ENCODE measurements at places on chromosomes 11 and 22.
A peak's percentile ranks its signal among the peaks of the same experiment; 100 is the strongest.

GRCh38 chr11:130180491-130180890 is 20.9 kb downstream of the ST14 start:
- DNase-seq, result peak; percentile 42

GRCh38 chr11:77244277-77245027 is 57.0 kb downstream of the GDPD4 start:
- no peak for DNase-seq

- DNase-seq, result no peak
Observed at GRCh38 chr22:31935961-31936635, 8.2 kb upstream of the YWHAH start.

- DNase-seq, result no peak
Observed at GRCh38 chr11:416051-416756, 1.4 kb upstream of the SIGIRR start.

DNA sequence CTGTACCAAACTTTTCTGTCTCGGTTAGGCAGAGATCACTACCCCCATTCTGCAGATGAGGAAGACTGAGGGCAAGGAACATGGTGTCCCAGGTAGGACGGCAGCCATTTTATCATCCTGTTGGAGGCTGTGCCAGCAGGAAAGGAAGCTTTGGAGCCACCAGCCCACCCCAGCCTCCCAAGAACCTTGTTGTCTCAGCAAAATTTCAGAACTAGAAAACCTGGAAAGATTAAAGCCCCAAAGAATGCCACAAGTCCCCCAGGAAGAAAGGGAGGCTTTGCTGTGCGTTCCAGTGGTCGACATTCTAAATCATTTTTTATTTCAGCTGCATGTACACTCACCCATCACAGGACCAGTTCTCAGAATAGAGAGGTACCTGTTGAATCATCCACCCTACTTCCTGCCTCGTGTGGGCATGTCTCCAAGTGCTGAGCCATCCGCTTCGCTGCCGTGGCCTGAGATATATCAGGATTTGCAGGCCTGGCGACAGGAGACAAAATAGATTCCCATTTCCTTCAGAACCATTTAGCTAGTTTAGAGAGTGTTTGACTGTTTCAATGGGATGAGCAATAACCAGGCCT is 13.0 kb upstream of the EIF3D start:
- DNase-seq, result peak; percentile 27

- peak; percentile 68 for DNase-seq
Observed at GRCh38 chr11:128172046-128172878, 415.1 kb downstream of the ETS1 start.

DNA sequence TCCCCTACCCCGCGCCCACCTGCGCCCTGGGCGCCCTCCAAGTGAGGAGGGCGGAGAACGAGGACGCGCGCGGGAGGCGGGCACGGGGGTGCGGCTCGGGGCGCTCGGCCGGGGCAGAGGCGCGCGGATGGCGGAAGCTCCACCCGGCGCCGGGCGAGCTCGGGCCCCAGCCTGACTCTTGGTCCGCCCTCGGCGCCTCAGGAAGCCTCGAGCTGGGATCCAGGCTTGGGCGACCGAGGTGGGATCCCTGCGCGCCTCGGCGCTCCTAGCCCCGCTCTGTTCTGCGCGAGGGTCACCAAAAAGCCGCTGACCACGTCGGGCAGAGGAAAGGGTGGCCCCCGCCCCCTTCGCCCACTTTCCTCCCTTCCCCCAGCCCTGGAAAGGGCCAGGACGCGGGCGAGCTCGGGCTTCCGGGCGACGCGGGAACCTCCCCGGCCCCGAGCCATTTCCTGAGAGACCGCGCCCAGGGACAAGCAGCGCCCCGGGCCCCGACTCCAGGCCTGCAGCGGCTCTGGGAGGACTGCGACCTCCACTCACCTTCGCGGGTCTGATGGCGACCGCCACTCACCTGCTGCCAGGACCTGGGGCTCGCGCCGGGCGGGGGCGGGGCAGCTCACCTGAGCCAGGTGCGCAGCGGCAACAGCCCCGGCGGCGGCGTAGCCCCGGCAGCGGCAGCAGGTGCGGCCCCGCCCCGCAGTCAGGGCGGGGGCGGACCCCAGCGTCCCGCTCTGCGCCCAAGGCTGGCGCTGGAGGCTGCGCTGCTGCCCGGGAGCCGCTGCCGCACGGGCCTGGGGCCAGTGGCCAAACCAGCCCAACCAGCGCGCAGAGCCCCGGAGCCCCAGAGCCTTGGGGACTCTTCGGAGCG is 2.2 kb upstream of the SIGIRR start:
- DNase-seq, result peak; percentile 8

GRCh38 chr11:65206441-65206841 is 24.7 kb downstream of the CAPN1 start:
- DNase-seq, result no peak

- no peak for DNase-seq
Observed at GRCh38 chr11:16018931-16019330, 337.4 kb downstream of the SOX6 start.

DNA sequence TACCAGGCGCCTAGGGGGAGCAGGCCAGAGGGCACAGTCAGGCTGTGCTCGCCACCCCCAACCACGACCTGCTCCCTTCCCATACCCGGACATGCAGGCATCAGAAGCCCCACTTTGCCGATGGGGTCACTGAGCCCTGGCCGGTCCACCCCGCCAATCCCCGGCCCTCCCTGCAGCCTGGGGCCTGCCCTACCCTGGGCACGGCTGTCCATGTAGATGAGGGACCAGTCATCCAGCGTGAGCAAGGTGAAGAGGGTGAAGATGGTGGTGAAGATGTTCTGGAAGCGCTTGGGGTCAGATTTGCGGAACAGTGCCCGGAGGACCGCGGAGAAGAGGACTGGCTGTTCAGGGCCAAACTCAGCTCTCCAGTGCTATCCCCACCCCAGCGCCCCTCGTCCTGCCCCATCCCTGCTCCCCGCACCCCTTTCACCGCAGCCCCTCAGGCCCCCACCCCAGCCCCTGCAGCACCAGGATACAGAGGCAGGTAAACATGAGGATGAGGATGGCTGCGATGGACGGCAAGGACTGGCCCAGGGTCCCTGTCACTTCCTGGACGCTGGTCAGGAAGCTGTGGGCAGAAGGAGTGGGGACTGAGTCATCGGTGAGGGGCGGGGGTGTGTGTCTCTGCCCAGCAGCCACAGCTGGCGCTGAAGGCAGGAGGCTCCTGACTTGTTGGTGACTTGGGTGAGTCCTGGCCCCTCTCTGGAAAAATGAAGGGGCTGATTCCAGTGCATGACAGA is 5.5 kb downstream of the CATSPER1 start:
- DNase-seq, result no peak

DNA sequence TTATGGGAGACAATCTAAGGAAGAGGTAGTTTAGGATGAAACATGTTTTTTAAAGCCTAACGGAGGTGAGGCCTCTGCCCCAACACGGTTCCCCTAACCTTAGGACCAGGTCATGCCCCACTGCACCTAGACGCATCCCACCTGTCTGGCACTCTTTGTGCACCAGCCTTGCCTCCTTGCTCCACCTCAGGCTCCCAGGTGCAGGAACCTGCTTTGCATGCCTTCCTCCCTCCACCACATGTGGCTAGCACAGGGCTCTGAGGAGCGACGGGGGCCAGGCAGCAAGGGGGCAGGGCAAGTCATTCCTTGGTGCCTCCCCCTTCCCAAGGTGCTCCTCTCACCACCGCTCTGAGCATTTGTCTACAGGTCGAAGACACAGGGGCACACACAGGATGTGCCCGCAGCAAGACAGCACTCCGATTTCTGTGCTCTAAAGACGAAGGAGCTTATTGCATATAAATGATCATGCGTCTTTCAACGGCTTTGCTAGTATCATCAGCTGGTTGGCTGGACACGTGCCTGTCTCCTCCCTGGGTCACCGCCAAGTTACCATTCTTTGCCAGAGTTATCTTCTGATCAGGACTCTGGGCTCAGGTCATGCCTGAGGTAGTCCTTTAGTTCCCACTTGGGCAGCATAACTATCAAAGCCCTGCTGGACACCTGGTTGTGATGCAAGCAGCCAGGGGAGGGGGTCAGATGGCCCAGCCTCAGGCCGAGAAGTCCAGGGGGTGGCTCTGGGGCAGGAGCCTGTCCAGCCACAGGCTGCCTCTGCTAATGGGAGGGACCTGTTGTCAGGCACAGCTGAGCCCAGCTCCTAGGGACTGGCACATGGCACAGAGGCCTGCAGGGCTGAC is 172.0 kb upstream of the NTM start:
- DNase-seq, result no peak

GRCh38 chr22:32951076-32951806 is 106.9 kb downstream of the SYN3 start:
- DNase-seq, result no peak

- no peak for DNase-seq
Observed at GRCh38 chr22:46087816-46088277, 62.5 kb upstream of the PPARA start.

DNA sequence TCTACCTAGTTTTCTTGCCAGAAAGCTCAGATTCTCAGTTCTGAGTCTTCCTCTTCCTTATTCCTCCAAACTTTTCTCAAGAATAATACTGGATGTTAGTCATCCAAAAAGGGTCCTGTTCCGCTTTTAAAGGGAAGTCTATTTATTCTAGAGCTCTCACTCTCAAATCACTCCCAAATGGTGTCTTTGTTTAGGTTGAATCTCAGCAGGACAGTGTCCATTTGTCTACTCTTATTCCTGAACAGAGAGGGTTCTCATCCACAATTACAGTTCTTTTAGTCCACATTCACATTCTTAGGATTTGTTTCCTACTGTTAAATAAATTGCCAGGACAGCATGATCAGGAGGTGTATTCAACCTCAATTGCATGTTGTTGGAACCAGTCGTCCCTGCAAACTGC is 61.3 kb downstream of the MUC15 start:
- DNase-seq, result no peak

DNA sequence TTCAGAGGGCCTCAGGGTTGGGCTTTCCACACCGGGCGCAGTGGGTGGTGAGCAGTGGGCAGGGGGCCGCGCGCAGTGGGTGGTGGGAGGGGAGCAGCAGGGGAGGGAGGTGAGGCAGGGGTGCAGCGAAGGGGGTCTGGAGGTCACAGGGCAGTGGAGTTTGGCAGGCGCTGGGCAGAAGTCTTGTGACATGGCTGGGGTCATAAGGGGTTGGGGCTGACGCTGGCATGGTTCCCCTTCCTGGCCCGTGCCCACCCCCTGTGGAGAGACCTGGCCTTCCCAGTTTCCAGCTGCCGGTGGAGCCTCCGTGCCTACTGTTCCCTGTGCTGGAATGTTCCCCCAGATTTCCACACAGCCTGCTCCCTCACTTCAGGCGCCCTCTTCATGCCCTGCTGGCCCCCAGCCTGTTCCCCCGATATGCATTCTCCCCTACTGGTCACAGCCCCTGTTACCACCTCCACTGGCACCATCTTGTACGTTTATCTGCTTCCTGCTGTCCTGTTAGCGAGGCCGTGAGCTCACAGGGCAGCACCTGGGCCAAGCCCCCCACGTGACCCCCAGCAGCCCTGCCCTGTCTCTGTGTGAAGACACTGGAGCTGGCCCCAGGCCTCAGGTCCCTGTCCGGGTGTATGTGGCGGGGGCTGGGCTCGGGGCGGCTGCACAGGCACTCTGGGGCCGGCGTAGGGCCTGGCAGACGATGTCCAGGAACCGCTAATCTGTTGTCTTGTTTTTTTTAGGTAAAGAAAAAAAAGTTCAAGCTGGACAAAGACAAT is 111.6 kb downstream of the KCNQ1OT1 start:
- DNase-seq, result no peak

DNA sequence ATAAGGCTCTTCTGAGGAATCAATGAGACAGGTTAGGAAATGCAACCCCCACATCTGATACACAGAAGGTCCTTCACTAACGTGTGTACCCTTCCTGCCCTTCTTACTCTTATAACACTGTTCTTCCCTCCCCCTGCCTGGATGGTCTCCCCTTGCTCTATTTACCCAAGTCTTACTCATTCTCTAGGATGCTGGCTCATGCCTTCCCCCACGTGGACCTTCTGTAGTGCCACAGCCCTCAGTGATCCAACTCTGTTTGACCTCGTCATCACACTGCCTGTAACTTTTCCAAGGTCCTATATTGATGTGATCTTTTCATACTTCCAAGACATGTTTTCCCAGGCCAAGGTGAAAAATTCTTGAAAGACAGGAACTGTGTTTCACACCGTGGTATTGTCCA is 79.8 kb downstream of the C11orf58 start:
- DNase-seq, result no peak

DNA sequence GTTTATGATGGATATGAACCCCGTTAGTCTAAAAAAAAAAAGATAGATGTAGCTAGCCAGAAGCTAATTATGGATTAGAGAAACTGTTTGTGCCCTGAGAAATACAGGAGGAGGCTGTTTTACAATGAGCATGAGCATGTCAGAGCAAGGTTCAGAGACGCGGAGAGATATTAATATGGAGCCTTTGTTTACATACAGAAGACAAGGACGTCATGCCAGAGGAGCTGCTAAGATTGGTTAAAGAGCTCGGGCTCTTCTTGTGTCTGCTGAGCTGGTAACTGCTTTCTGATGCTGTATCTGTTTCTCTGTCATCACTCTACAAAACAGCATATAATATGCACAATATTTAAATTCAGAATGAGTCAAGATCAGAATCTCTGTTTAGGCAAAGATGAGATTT is 24.9 kb upstream of the CCDC89 start:
- DNase-seq, result no peak

DNA sequence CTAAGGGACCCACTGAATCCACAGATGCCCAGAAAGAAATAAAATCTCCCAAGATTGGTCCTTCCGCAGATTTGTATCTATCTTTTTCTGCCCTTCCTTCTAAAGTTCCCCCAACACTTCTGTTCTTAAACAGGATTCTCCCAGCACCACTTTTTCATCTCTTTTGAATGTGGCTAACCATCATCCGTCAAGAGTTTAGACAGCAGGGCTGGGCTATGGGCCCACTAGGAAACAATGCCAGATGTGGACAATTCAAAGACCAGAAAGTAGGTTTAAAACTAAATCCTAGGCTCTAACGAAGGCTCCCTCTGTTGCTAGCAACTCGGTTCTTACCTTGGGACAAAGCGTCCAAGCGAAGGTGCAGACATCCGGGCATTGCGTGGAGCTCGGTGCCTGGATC is 100.0 kb downstream of the AMBRA1 start:
- no peak for DNase-seq

DNA sequence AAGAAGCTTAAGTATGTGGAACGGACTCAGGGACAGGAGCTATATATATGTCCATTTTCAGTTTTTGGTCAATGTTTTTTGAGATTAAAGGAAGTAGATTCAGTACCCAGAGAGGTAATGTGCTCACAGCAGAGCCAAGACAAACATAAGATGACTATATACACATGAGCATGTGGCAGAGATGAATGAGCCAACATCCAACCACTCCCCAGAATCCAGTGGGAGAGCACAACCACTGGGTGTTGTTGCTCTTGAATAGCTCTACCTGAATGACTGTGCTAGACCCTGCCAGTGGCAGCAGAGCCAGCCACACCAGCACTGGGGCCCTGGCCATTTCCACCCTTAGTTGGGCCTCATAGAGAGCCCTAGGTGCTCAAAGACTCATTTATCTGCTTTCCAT is 10.7 kb upstream of the SYTL2 start:
- DNase-seq, result no peak

DNA sequence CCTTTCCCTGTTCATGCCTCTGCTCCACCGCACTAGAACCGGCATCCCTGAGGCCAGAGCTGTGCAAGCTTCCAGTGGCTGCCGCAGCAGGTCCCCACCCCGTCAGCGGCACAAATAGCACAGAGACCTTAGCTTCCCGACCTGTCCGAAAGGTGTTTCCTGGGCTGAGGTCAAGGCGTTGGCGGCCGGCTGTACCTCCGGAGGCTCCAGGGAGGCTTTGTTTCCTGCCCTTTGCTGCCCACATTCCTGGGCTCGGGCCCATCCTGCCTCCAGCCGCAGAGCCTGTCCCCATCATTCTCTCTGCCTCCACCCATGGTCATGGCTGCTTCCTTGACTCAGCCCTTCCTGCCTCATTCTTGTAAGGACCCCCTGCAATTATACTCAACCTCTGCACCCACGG is 31.2 kb downstream of the ARHGAP8 start:
- DNase-seq, result no peak

- no peak for DNase-seq
Observed at GRCh38 chr22:48247829-48248228, 1485.4 kb downstream of the TBC1D22A start.
